NCI-H2081 treated with DMSO at 0.1 percent for 48 hours (cell line): ENCODE measurements at places on chromosomes 2 and 18.

- DNase-seq = no peak
Observed at GRCh38 chr2:142179686-142180085, 48.9 kb upstream of the LRP1B start.

DNA sequence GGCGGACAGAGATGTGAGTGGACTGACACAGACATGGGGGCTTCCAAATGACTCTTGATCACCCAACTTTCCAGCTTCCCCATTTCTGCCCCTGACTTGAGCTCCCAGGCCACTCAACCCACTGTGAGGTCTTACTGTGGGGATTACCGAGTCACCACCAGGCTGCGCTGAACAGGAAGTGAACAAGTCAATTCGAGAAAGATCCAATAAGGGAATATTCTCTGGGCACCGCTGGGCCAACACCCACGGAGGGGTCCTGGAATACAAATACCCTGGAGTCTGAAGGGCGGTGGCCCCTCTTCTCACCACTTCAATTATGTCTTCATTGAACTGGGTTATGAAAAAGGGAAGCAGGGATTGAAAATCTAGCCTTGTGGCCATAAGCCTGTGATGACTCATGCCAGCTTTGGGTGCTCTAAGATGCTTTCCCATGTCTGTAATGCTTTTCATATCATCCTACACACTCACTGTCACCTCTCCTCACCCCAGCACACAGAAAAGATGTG, 37.7 kb downstream of the BCL11A start:
- no peak for DNase-seq

GRCh38 chr2:200665626-200666453, 80.0 kb downstream of the AOX1 start:
- no peak for DNase-seq

DNA sequence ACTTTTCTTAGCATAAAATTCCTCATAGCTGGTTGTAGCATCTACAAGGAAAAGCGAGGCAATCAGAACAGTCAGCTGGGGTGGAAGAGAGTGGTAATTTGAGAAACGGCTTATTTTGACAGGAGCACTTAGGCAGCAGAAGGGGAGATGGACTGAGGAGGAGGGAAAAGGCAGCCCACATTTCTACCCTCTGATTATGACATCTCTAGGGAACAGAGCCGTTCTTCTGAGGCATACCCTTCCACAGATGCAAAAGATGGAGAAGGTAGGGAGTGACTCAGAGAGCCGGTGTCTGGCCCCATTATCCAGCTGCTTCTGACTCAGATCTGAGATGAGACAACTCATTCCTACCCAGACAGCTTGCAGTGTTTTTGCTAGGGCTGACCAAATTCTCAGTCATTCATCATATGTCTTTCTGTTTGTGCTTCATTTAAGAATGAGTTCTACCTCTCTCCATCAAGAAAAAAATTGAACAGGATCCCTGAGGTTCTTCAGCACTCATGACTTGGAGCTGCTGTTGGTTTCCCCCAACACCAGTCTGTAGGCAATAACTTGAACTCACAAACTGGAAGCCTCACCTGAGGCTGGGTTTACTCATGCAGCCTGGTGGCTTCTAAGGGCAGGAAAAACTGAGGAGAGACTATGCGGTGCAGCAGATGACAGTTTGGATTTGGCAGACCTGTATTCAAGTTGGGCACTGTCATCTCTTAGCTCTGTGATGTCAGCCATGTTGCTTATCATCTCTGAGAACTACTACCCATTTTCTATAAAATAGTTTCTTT, 15.9 kb upstream of the SEC11C start:
- DNase-seq = no peak

DNA sequence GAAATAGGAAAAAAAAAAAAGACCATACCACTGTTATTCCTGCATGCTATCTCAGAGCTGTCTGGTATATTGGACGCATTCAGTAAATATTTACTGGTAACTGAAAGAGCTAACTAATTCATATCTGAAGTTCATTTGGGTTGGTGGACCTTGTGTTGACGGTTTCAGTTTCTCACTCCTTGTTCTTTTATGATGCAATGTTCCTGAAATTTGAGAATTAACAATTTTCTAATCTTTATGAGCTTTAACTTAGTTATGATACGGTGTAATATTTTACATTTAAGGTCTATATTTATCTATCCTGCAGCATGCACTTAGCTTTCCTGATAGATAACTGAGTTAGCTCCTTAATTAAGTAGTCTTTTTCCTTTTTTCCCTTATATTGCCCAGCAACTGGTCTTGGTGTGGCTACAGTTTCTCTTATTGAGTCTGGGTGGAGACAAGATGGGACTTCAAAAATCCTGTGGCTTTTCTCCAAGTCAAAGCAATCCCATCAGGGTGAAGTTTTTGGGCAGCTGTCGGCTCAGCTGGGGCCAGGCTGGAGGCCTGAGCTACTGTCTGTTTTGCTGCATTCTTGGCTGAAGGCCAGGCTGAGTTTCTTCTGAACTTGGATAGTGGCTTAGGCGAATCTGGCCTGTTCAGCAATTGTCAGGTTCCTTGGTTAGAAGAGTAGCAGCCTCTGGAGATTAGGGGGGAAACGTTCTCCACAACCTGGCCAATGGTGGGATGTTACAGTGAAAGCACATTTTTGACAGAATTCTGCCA, 78.4 kb upstream of the MEX3C start:
- DNase-seq = no peak

DNA sequence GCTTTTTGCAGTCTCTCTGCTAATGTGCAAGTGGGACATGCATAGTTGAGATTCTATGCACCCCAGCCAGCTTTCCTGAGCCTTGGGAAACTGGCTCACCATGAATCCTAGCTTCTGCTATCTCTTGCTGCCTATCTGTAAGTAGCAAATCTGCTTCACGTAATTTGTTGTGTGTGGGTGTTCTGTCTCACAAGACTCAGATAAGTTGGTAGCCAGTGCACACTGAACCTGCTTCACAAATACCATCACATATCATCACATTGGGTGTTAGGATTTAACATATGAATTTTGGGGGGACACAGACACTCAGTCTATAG, 13.9 kb upstream of the VRK2 start:
- no peak for DNase-seq

GRCh38 chr2:151819920-151820319, 8.3 kb downstream of the ARL5A start:
- DNase-seq = no peak
